ENCODE measurements at places on chromosomes 4 and X.
A peak's percentile ranks its signal among the peaks of the same experiment; 100 is the strongest.

- DNase-seq, result no peak
Observed at GRCh38 chr4:102815981-102816380, 11.4 kb downstream of the UBE2D3 start.

GRCh38 chr4:8643441-8643840 lies 50.9 kb downstream of the CPZ start:
- DNase-seq, result peak; percentile 3

DNA sequence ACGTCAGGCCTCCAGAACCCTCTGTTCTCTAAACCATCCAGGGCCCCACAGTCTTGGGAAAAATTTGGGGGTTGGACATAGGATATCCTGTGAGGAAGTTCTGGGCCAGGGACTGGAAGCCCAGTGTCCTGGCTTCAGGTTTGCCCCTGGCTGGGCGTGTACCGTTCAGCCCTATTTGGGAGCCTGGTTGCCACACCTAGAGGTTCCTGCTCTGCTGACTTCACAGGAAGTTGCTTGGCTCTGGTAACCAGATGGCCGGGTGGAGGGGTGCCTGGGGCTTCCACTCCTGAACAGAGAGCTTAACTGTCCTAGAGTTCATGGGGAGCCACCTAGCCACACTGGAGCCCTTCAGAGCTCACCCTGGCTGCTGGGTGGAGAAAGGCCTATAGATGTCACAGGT lies 1.1 kb downstream of the TAFAZZIN start:
- DNase-seq, result peak; percentile 55

GRCh38 chrX:40097504-40098263 lies at the start of gene BCOR:
BCOR (minus strand) TSS chrX:40097958; CDS start chrX:40077929, 20,029 bp downstream.
- peak; percentile 80 for DNase-seq

DNA sequence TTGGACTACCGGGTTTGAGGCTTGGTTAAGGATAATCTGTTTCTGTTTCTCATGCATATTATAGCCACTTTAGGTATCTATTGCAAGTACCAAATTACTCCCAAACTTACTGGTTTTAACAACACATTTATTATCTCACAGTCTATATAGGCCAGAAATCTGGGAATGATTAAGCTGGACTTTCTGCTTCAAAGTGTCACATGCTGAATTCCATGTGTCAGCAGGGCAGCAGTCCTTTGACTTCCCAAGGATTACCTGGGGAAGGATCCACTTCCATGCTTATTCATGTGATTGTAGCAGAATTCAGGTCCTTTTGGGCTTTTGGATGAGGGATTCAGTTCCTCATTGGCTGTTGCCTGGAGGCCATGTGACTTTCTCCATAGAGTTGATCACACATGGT lies 349.0 kb upstream of the TRAM1L1 start:
- no peak for DNase-seq

DNA sequence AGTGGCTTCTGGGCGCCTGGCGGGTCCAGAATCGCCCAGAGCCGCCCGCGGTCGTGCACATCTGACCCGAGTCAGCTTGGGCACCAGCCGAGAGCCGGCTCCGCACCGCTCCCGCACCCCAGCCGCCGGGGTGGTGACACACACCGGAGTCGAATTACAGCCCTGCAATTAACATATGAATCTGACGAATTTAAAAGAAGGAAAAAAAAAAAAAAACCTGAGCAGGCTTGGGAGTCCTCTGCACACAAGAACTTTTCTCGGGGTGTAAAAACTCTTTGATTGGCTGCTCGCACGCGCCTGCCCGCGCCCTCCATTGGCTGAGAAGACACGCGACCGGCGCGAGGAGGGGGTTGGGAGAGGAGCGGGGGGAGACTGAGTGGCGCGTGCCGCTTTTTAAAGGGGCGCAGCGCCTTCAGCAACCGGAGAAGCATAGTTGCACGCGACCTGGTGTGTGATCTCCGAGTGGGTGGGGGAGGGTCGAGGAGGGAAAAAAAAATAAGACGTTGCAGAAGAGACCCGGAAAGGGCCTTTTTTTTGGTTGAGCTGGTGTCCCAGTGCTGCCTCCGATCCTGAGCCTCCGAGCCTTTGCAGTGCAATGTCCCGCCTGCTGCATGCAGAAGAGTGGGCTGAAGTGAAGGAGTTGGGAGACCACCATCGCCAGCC lies at the start of gene ATOH1:
Gene ATOH1 (plus strand): TSS at position 422 of the 663 bp plus-strand sequence. CDS start 174 bp downstream, at position 596.
- no peak for DNase-seq

DNA sequence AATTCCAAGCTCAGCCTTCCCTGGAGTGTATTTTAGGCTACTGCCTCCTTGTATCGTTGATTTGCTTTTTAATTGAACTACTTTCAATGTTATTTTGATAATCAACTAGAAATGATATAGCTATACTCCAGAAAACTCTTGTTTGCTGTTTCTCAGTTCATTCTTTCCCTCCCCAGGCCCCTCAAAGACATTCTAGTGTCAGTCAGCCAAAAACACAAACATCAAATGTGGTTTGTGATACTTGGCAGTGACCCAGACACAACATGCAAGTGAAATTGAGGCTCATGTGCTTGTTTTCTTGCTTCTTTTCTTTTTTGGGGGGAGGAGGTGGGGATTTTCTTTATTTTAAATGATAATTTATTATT lies 7.6 kb downstream of the FAT4 start:
- DNase-seq, result no peak

DNA sequence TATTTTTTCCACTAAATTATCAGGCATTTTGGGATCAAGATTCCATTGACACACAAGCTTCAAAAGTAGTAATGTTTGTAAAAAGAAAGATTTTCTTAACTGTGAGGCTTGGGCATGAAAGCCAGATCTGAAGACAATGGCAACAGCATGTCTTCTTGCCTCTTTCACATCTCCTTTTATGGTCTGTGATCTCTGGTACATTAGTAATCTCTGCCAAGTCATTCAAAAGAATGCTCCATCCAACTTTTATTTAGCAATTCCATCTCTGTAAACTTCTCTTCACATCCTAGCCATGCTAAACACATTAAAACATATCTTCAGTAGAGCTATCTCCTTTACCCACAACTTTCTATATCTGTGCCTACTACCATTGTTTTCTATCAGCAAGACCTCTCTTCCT lies 465.4 kb downstream of the FAT4 start:
- no peak for DNase-seq

- no peak for DNase-seq
Observed at GRCh38 chr4:4289055-4289454, 899 bp downstream of the LYAR start.

DNA sequence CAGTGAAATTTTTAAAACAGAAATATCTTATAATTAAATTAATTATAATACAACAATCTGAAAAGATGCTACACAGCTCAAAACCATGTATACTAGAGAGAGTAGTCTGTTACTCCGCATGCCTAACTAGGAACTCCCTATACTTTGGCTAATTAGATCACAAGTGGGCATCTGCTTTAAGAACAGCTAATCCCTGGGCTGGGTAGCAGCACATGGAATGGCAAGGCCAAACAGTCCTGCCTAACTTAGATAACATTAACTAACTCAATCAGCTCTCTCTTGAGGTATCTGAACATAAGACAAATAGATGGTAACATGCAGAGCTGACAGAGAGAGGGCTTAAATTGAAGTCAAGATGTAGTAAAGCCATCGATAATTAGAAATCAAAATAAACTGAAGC lies 9.9 kb downstream of the CHIC2 start:
- DNase-seq, result no peak

- DNase-seq, result no peak
Observed at GRCh38 chr4:63036159-63036866, 1372.9 kb downstream of the TECRL start.

DNA sequence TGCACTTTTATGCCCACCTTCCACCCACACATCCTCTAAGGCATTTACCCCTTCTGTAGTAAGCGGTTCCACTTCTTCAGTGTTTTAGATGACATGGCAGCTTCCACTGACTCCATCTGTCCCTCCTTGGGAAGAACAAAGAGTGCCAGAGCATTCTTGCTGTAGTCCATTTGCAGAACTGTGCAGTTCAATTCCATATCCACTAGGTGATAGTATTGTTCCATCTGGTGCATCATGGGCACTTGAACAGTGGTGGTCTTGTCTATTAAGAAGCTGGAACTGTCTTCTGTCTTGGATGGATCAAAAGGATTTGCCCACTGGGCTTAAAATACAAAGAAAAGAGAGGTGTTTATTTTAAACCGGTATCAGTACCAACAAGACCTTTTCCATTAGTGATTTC lies 3.5 kb downstream of the SERPINA7 start:
- no peak for DNase-seq
